Activated effector memory CD4-positive, alpha-beta T cell treated with anti-CD3 and anti-CD28 coated beads, Interleukin-2, amount 50 U/mL, for 16 hours (primary cell): ENCODE measurements at places on chromosomes 7 and 10.

DNA sequence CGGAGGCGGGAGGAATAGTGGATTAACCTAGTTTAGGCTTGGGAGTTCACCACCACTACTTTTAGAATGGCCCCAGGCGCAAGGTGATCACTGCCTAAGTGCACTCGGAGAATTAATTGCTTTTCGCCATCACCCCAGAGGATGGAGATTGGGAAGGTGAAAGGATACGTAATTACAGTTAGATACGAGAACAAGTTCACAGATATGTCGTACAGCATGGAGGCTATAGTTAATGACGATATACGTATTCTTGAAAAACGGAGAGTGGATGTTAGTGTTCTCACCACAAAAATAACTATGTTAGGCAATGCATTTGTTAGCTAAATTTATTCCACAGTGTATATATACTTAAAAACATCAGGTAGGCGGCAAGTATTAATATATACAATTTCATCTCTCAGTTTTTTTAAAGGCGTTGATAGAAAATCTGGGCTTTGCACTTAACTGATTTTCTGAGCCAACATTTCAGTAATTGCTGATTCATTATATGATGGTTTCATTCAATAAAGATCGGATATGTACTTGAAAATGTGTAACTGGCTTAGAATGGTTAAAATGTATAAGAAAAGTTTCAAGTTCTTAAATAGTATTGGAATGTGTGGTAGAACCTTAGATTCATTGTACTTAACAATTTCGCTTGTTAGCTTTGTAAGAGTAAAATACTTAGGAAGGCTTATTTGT is 683 bp downstream of the CDC123 start:
- no peak for DNase-seq

- DNase-seq: no peak
Measured at GRCh38 chr7:81449105-81449504, 320.7 kb downstream of the HGF start.

GRCh38 chr10:43292755-43293676 is 26.2 kb upstream of the RASGEF1A start:
- peak; percentile 79 for DNase-seq

DNA sequence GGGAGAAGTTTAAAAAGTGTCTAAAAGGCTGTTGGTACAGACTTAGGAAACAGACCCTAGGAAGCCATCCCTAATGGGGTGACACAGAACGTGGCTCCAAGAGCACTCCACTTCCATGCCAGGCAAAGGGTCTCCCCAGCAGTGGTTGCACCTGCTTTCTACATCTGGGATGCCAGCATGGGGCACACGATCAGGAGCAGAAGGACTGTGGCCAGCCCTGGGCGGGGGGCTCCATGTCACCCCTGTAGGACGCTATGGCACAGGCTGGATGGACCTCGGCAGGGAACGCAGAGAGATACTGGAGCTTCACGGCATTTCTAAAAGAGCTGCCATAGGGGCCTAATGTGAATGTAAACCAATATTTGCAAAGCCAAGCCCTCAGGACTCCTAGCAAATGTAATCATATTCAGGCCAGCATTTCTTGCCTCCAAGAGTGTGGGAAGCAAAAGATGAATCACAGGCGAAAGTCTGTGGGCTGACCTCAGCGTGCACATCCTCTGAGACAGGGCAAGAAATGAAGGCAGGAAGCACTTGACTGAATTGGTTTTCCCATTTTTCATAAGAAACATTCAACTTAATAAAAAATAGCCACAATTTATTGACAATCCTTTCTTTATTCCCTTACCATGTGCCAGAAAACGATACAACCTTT is 93.9 kb downstream of the ATXN7L1 start:
- DNase-seq: peak; percentile 75

DNA sequence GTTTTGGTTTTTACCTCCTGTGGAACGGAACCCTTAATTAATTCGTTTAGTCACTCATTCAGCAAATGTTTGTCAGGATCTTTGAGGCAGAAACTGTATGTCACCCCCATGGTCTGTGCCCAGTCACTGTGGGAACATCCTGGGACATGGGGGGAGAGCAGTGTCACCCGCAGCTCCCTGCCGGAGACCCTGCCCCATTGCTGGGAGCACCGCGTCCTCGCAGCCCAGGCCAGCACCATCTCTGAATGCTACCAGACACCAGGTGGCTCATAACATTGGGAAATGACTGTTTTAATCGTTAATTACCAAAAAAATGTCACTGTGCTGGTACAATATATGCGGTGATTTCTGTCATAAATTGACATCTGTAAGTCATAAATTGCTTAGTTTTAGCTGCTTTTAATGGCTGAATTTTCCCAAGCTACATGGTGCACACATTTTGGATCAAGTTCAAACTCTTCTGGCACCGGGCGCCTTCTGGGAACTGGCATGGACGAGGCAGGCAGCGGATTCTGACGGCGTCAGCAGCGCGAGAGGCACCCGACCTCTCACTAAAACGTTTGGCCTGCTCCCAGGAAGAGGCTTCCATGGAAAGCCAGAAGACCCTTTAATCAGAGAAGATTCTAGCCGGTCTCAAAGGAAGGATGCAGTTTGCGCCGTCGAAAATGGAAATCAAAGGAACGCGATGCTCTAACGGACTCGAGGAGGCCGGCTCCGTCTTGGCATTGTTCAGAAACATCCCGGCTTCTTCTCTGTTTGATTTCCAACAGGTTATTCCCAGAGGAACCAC is 184.2 kb downstream of the ADARB2 start:
- DNase-seq: peak; percentile 38

GRCh38 chr7:22666732-22667131 is 60.3 kb upstream of the IL6 start:
- no peak for DNase-seq

GRCh38 chr7:38863601-38864291 is 45.2 kb downstream of the VPS41 start:
- DNase-seq: no peak

GRCh38 chr7:127582361-127582760 is 3.0 kb downstream of the GCC1 start:
- DNase-seq: no peak
